Right forelimb (tissue), 1 donor: ENCODE measurements at places on chromosomes 5 and 9.

DNA sequence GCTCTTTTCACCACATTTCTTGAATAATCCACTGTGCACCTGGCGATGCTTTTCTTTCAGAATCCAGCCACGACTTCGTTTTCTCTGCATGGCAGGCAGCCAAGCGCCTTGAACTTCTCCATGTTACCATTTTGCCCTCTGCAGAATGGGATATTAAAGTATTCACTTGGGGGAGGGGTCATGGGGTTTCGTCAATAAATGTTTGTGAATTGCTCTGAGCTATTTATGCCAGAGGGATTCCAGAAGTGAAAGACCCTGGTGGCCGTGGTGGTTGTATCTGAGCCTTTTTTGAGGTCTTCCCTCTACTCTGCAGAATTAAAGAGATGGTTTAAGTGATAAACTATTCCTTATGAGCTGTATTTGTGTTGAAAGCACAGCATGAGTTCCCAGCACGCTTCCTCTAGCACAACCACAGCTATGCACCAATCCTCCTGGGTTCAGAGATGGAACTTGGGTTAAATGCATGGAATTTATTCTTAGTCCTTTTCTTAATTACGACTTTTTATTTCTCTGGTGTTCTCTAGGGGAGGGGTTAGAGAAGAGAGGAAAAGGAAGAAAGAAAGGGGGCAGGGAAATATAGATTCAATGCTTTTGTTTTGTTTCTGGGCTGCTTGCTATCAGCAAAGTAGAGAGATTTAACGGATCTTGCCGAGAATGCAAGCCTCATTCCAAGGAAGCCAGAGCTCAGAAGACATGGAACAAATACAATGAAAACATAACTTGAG lies 478.2 kb upstream of the TNC start:
- DNase-seq: peak; percentile 63

DNA sequence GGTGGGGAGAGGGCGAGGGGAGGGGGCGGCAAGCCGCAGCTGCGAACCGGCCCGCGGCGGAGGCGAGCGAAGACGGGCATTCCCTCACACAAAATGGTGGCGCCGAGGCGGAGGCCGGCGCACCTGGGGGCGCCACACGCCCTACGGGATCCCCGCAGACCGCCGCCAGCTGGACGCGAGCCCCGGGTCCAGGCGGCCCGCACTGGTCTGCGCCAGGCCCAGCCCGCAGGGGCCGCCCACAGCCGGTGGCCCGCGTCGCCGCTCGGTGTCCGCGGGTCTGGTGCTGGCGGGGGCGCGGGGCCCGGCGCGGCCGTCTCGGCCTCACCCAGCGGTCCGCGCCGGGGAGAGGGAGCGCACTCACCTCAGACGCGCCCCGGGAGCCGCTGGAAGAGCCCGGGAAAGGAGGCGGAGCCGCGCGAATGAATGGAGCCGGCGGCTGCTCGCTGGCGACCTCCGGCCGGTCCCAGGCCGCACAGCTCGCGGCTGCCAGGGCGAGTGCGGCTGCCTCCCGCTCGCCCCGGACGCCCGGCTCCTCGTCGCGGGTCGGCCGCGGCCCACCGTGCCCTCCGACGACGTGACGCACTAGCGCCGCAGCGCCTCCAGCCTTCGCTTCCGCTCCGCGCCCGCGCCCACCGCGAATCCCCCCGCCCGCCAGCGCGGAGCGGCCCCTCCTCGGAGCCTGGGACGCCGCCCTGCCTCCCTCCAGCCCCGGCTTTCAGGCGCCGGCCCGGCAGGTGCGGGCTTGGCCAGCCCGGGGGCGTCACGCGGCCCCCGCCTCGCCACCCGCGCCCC lies at the start of gene FAM169A:
Gene FAM169A (minus strand): TSS at position 584 of the 792 bp plus-strand sequence. CDS start 24,711 bp downstream, outside the sequence.
- DNase-seq: peak; percentile 59

GRCh38 chr9:11158676-11159075 lies 545.9 kb upstream of the PTPRD start:
- DNase-seq: no peak

- DNase-seq: no peak
These were observed 4.8 kb downstream of the DYNC2I2 start for GRCh38 chr9:128651798-128652197.

- no peak for DNase-seq
These were observed 72.2 kb upstream of the FAM169A start for GRCh38 chr5:74938250-74938933.

DNA sequence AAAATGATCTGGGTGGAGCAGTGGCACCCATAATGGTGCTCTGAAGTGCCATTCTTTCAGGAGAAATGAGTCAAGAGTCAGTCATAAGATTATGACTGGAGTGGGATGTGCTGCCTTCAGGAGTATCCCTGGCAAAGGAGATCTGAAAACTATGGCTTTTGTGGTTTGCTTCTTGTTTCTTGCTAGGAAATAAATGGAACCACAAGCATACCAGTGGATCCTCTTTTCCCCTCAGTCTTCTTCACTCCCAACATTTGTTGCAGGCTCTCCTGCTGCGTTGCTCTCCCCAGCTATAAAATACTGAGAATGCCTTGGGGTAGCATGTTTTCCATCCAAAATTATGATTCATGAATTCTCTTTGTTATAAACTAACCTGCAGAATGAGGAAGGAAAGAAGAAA lies 199.1 kb downstream of the NNT start:
- DNase-seq: no peak

DNA sequence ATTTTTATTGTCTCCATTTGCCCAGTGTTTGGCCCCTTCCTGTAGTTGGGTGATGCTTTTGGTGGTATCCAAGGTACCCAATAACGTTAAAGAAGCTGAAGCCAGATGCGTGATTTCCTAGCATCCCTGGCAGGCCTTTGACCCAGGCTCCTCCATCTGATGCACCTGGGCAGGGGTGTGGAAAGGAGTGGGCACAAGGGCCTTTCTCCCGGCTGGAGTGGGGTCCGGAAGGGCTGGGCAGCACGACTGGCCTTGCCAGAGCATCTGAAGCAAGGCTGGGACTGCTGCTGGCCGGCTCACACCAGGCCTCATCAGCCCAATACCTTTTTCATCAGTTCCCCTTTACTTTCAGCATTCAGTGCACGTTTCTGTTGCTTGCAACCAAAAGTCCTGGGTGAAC lies 220.2 kb downstream of the FANCC start:
- no peak for DNase-seq

DNA sequence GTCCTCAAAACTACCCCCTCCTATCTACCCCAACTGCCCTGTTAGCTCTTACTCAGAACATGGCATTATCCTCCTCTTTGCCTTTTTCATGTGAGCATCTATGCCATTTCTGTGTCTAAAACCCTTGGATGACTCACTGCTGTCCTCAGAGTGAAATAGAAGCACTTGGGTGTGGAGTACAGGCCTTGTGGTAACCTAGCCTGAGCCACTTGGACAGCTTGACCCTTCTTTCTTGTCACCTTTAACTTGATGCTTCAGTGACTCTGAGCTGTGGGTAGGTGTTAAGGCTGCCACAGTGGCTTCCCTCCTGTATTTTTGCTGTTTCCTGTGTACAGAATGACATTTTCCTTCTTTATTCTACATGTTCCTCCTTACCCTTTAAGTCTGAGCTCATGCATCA lies 391.4 kb downstream of the SH3GL2 start:
- no peak for DNase-seq

- no peak for DNase-seq
These were observed 202.7 kb downstream of the FAM114A2 start for GRCh38 chr5:153835891-153836515.

DNA sequence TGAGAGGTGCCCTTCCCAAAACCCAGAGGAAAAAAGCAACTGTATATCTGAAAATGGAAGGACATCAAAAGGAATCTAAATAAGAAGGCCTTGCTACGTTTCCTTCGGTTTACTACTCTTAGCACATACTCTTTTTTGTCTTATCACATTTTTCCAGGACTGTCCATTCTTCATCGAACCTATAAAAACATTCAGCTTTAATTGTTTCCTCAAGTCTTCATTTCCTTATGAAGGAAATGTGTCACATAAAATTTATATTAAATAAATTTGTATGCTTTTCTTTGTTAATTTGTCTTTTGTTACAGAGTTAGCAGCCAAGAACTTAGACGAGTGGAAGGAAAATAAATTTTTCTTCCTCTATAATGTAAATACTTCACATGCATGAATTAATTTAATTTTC lies 255.0 kb downstream of the BNC2 start:
- no peak for DNase-seq

- no peak for DNase-seq
These were observed 323.0 kb downstream of the SPOCK1 start for GRCh38 chr5:137176126-137176525.

DNA sequence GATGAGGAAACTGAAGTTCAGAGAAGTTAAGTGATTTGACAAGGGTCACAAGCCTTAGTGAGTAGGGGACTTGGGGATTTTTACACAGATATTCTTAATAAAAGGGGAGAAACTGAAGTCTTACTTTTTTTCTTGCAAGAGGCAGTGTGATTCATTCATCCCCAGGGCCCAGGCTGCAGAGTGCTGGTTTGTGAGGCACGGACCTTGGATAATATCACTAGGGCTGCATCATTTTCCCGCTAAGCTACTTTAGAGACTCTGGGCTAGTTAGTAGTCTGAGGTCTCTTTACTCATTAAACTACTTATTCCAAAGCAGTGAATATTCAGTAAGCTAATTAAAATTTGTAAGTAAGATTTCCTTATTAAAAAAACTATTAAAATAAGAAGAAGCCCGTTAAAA lies 195.0 kb downstream of the PBX3 start:
- DNase-seq: no peak

DNA sequence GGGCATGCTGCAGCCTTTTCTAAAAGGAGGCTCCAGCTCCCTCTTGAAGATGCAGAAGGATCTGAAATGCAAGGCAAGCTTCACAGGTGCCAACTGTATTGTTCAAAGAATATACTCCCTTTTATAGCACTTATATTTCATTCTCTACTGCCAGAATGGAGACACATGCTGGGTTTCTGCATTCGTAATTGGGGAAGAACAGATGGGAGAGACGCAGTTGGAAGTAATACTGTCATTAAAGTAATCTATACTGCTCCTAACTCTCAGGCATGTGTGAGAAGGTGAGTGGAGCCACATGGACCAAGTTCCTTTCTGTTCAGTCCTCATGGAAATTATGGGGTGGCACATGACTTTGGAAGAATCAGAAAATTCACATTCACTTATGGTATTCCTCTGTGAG lies 226.4 kb downstream of the TRIM32 start:
- no peak for DNase-seq

- no peak for DNase-seq
These were observed 55.0 kb downstream of the CD180 start for GRCh38 chr5:67141644-67142043.

DNA sequence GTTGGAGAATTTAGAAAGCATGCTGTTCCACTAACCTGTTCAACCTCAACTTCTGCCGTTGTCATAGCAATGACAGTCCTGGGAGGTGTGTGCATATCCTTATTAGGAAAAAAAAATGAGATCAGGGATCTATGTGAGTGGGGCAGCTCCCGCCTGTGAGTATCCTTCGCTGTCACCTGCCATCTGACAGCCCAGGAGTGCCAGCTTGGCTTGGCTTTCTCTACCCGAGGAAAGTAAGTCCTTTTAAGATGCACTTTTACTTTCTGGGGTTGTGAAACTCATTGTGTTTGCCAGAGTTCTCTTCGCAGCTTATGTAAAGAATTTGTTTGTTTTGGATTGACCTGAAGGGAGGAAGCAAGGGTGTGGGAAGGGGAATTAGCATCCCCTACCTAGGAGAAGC lies 21.8 kb downstream of the PCDHAC2 start:
- DNase-seq: no peak

- DNase-seq: no peak
These were observed 282.5 kb upstream of the IRX4 start for GRCh38 chr5:2165203-2165602.

- DNase-seq: no peak
These were observed 100.5 kb downstream of the PALM2AKAP2 start for GRCh38 chr9:109880276-109881169.

DNA sequence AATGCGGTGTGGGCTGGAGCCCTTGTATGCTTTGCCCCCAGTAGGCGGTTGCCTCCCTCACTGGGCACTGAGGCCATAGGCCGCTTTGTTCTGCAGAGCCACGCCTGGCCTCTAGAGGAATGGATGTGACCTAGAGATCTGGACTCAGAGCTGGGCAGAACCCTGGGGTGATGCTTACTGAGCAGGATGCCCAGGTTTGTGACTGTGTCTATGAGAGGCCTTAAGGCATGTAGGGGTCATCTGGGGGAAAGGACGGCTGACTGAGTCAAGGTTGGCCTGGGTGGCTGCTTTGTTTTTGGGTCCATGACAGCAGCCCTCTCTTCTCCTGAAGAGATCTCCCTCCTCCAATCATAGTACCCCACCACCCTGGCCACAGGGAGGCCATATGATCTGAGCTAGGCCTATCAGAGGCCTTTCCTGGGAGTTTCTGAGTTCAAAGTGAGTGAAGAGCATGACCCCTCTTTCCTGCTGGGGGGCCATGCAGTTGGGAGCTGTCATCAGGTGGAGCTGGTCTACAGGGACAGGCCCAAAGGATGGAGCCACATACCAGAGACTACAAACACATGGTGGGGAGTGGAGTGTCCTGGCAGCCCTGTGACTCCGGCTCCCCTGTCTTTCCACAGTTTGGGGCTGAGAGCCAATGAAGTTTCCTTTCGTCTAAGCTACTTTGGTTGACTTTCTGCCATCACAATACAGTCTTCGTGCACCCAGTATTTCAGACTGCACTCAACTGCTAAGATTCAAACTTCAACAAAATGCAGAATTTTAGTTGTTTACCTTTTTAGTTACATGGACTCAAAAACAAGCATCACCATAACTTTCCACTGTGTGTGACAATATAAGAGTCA lies 165.4 kb downstream of the AUH start:
- DNase-seq: no peak

DNA sequence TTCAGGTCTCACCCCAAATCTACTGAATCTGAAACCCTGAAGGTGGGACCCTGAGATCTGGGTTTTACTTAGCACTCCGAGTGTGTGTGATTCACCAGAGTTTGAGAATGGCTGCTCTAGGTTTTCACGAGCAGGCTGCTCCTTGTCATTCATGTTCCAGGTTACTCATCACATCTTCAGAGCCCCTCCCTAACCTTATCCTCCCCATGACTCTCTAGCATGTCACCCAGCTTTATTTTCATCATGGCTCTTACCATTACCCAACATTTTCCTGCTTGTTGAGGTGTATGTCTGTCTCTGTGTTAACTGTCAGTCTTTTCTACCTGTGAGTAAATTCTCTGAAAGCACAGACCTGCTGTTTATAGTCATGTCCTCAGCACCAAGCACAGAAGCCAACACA lies 319.2 kb downstream of the NSG2 start:
- no peak for DNase-seq

GRCh38 chr9:123609844-123610243 lies 253.8 kb downstream of the CRB2 start:
- no peak for DNase-seq
